A549 treated with RU486 at 1 μM for 4 hours (cell line): ENCODE measurements at places on chromosomes 12 and 14. TPM values are rescaled to one million over a fixed set of nuclear protein-coding genes. Genes with fewer than 3 reads are reported as not detected.

Gene HOXC10
- 2.2 to 5.4 TPM (median 2.6 TPM) in 5 replicates for total RNA-seq

Gene MRPL51
- total RNA-seq = 292 to 379 TPM (median 297 TPM) in 5 replicates

Gene MYH6
- not detected in 5 replicates for total RNA-seq

Gene PDE3A
- 1.7 to 3.9 TPM (median 3.7 TPM) in 5 replicates for total RNA-seq

Gene VWF
- 0.06 to 0.42 TPM (median 0.15 TPM) in 5 replicates for total RNA-seq

Gene HAL
- total RNA-seq = 0.21 to 0.51 TPM (median 0.27 TPM) in 4 of 5 replicates, not detected in the other

Gene ENDOU
- not detected in 5 replicates for total RNA-seq

Gene PRKD1
- 2.4 to 2.6 TPM (median 2.5 TPM) in 5 replicates for total RNA-seq

Gene CLEC14A
- total RNA-seq = not detected in 5 replicates

Gene MYL2
- 0.25 to 0.27 TPM in 2 of 5 replicates, not detected in the others for total RNA-seq

Gene APOF
- not detected in 5 replicates for total RNA-seq

Gene AHNAK2
- total RNA-seq = 182 to 214 TPM (median 186 TPM) in 5 replicates

Gene PROX2
- total RNA-seq = not detected in 5 replicates

Gene TDRD9
- total RNA-seq = not detected in 5 replicates

Gene CISTR
- not detected in 5 replicates for total RNA-seq

Gene NTN4
- 41.1 to 57.2 TPM (median 48.7 TPM) in 5 replicates for total RNA-seq

Gene KLRD1
- not detected in 5 replicates for total RNA-seq

Gene IFI27L2
- 42.4 to 66.5 TPM (median 57.2 TPM) in 5 replicates for total RNA-seq

Gene SNW1
- total RNA-seq = 68.2 to 88.7 TPM (median 73.4 TPM) in 5 replicates

Gene CCDC177
- not detected in 5 replicates for total RNA-seq

Gene MYRFL
- total RNA-seq = not detected in 5 replicates

Gene PRDM4
- 19.2 to 21.8 TPM (median 20.6 TPM) in 5 replicates for total RNA-seq

Gene FOXG1
- 0.05 to 0.17 TPM (median 0.13 TPM) in 5 replicates for total RNA-seq

Gene TEX52
- total RNA-seq = not detected in 5 replicates

Gene NGDN
- 58.7 to 78.0 TPM (median 71.2 TPM) in 5 replicates for total RNA-seq

Gene SETD1B
- total RNA-seq = 11.4 to 15.8 TPM (median 14.5 TPM) in 5 replicates

Gene PDZRN4
- 0.03 TPM in 1 of 5 replicates, not detected in the others for total RNA-seq

Gene TAS2R10
- total RNA-seq = 0.19 TPM in 1 of 5 replicates, not detected in the others

Gene MIP
- total RNA-seq = not detected in 5 replicates

Gene RGS6
- total RNA-seq = not detected in 5 replicates

Gene LTBP2
- 8.0 to 14.0 TPM (median 10.1 TPM) in 5 replicates for total RNA-seq

Gene LRRC43
- 0.10 to 0.27 TPM (median 0.14 TPM) in 3 of 5 replicates, not detected in the others for total RNA-seq

Gene TSPAN19
- 0.18 TPM in 1 of 5 replicates, not detected in the others for total RNA-seq

Gene B4GALNT1
- total RNA-seq = 29.9 to 52.0 TPM (median 44.1 TPM) in 5 replicates
